ENCODE measurements at places on chromosomes 7 and 10.
A peak's percentile ranks its signal among the peaks of the same experiment; 100 is the strongest.

- peak; percentile 95 for DNase-seq
These were observed 1000.9 kb downstream of the LRMDA start for GRCh38 chr10:76432016-76433012.

GRCh38 chr7:132461032-132461592 lies 115.2 kb downstream of the PLXNA4 start:
- no peak for DNase-seq

DNA sequence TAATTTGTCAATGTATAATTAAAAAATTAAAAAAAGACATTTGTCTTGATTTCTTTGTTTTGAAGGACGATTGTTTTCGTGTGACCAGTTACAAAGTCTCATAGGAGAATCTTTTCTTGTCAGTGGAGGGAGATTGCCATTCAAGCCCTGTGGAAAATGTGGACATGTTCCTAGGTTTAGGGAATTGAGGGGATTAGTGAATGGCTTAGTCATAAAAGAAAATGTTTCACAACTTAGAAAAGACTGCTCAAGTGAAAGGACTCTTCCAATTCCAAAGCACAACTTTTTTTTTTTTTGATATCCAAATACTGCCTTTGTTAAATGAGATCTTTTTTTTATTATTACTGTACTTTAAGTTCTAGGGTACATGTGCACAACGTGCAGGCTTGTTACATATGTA lies 140.7 kb upstream of the HABP2 start:
- DNase-seq, result peak; percentile 22

DNA sequence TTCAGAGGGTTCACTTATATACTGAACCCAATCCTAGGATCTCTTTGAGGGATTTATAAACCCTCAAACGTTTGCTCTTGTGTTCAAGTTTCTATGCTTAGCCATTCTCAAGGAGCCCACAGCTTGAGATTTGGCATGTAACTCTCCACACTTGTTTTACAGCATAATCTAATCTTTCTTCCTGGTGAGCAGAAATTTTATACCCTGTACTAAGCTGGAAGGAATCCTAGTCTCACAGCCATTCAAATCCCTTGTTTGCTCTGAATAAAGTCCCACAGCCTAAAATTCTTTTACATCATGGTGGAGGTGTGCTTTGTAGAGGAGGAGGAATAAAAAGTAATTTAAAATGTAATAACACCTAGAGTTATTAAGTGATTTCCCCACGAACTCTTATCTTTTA lies 5.3 kb upstream of the AGR2 start:
- no peak for DNase-seq

- DNase-seq, result no peak
These were observed 21.3 kb upstream of the AGR2 start for GRCh38 chr7:16826060-16826459.

- DNase-seq, result no peak
These were observed 27.1 kb downstream of the CD36 start for GRCh38 chr7:80665526-80665925.

DNA sequence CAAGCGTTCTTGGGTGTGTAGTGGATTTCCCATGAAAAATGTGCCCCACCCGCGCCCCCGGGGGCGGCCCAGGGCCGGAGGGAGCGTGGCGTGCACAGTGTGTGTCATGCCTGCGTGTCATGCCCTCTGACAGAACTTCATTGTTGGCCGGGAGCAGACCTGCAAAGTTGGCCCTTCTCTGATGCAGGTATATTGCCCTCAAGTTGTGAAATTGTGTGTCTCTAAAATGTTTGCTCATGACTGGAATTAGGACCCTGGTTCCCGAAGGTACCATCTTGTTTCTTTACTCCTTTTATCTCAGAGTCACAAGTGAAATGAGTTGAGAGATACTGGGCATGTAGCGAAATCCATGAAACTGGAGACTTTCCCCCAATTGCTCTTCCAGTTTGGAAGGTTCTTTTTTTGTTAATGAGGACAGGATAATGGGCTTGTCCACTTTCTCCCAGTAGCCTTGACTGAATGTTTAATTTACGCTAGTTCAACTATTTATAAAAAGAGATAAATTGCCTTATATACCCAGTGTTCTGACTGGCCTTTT lies 26.2 kb downstream of the ADK start:
- no peak for DNase-seq

- peak; percentile 93 for DNase-seq
These were observed 142.0 kb upstream of the PRKCQ start for GRCh38 chr10:6721964-6722615.

DNA sequence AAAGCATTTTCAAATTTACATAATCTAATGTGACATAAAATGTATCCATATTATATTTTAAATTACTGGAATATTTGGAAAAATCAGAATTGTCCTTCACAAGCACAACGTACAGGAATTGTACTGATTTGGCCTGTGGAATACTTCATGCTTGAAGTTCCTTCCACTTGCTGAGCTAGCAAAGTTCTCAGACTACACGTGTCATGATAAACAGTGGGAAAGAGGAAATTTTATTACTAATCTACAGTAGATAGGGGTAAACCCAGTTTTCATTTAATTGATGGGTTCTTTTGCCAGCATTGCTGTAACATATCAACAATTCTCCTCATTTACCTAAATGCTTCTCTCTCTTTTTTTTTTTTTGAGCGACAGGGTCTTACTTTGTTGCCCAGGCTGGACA lies 45.6 kb upstream of the FIGNL1 start:
- no peak for DNase-seq

DNA sequence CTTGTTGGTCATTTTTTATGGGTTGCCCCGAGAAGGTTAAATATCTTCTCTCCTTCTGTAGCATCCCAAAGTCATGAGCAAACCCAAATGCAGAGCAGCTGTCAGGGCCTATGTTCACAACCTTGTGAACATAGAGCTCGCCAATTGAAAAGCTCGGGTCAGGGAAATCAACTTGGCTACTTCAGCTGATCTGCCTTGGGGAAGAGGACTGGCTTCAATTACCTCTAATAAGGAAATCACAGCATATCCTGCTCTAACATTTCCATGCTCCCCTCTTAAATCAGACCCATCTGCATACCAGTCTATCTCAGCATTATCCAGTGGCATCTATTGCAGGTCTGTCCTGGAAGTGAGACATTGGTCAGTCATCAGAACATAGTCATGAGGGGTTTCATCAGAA lies 105.6 kb downstream of the ANKRD26 start:
- DNase-seq, result no peak

DNA sequence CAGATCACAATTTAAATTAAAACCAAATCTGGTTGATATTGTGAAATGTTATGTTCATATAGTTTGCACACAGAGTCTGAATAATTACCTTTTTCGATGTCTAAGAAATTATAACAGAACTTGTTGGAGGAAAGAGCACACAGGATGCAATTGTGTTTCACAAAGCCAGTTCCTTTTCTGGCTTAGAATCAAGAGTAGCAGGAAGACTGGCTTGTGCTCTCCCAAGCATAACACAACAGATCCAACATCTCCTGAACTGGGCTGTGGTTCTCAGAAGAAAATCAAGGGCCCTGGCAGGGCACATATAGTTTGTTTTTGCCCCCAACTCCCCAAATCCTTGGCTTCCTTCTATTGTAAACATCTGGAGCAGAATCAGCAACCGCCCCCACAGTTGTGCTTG lies 62.7 kb downstream of the LRRC4 start:
- no peak for DNase-seq

DNA sequence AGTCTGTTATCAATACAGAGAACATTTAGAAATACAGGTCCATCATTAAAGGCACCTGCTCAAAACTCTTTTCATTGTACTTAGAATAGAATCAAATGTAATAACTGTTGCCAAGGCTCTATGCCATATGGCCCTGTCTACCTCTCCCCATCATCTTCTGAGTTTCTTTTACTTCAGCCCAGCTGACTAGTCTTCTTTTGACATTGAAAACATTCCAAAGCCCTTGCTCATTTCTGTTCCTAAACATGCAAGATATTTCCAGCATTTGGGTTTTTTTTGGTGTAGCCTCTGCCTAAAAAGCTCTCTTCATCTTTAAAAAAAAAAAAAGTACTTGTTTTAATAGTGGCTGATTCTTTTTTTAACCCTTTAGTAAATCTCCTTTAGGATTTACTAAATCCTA lies 165.5 kb upstream of the SMIM30 start:
- DNase-seq, result peak; percentile 35

- DNase-seq, result peak; percentile 70
These were observed 58.3 kb downstream of the CDK13 start for GRCh38 chr7:40008223-40008815.

- DNase-seq, result no peak
These were observed 86.5 kb downstream of the RELN start for GRCh38 chr7:103902917-103903316.

GRCh38 chr7:2433713-2434550 lies 30.5 kb downstream of the CHST12 start:
- DNase-seq, result no peak

GRCh38 chr7:94089806-94090205 lies 85.7 kb upstream of the BET1 start:
- no peak for DNase-seq

DNA sequence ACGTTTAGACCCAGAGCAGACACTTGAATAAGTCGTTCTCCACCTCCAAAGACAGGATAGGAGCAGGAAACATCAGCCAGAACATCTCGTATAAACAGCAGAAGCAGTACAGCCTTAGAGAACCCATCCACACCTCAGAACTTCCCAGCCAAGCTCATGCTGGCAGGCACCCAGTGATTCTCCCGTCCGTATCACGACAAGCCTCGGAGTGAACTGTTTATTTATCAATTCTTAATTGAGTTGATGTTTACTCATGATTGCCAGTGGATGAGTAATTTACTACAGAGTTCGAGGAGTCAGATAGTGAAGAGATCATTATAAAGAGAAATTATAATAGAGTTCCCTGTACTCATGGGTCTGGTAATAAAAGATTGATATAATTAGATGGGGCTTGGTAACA lies 811.5 kb downstream of the LRMDA start:
- DNase-seq, result no peak

GRCh38 chr10:77969114-77969513 lies 42.6 kb upstream of the DLG5 start:
- DNase-seq, result no peak

DNA sequence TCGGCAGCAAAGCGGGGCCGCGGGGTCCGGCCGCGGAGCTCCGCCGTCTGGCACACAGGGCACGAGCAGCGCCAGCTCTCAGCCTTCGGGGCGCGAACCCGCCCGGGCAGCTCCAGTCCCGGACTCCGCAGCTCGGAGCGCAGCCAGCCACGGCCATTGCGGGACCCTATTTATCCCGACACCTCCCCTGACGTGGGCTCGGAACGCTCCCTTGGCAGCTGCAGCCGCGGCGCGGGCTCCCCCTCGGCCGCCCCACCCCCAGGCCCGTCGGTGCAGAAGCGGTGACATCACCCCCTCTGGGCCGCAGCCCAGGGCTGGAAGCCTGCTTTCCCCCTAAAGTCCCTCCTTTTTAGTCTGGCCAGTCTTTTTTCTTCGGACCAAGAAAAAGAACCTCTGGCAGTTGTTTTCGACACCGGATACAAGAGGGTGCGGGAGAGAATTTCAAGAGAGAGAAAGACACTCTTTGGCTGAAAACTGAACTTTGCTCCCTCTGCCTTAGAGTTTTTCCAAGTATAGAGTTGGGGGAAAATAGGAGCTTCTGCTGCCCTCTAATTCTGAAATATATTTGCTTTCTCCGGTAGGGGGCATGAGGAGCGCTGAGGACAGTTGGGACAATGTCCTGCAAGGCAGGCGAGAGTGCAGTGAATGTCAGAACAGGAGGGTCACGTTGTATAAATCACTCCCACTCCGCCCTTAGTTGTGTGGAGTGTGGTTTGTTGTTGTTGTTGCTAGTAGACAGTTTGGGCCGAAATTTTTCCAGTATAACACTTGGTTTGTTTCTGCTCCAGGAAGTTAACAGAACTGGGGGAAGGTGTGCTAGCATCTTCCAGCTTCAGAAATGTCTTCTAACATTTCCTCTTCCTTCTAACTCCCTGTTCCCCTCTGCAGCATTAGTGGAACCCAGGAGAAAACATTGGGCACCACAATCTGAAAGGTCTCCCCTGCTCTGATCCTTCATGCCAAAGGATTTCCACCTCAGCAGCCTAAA lies at the start of gene SFRP4:
SFRP4 (minus strand) TSS at position 145 of the 988 bp plus-strand sequence. CDS start 280 bp downstream, outside the sequence.
- peak; percentile 53 for DNase-seq

DNA sequence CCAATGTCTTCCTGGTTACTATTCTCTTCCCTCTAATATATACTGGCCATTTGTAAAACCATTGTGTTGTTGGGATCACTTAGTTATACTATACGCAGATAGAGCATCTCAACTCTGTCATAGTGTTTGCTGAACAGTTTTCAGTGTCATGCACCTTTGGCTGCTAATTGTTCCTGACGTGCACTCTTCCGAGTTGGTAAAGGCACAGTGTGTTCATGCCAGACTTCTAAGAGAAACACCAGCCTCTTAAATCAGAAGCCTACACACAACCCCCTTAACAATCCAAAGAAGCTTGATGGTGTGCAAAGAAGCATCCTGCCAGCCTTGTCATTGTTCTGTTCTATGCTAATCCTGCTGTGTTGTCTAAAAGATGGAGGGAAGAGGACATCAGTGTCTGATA lies 131.1 kb downstream of the MAPK8 start:
- no peak for DNase-seq

DNA sequence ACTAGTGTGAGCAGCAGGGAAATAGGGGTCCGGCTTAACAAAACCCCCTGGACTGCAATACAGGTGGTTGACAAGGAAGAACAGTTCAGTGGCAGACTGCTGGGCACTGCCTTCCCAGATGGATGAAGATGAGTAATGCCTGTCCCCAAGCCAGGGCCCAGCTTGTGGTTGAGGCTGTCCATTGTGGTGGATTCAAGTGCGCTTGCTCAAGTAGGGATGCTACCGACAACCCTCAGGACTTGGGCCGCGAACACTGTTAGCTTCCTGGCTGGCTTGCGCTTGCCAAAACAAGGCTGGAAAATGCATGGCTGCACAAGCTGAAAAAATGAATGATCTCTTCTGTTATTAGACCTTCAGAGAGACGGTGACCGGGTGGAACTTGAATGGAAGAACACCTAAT lies 116.1 kb upstream of the ACBD5 start:
- no peak for DNase-seq

DNA sequence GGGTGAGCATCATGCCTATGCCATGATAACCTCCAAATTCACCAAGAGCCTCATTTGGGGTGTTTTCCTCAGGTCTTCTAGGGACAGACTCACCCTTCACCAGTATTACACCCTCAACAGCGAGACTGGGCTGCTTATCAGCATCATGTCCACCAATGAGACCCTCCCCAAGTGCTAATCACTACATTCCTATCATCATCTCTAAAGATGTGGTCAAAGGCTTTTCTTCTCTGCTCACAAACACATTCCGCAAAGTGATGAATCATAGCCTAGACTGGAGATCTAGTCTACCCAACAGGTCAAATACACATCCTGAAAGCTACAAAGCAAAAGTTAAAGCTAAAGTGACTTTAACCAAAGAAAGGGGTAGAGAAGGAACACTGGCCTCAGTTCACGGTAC lies 75.3 kb upstream of the C7orf33 start:
- no peak for DNase-seq

DNA sequence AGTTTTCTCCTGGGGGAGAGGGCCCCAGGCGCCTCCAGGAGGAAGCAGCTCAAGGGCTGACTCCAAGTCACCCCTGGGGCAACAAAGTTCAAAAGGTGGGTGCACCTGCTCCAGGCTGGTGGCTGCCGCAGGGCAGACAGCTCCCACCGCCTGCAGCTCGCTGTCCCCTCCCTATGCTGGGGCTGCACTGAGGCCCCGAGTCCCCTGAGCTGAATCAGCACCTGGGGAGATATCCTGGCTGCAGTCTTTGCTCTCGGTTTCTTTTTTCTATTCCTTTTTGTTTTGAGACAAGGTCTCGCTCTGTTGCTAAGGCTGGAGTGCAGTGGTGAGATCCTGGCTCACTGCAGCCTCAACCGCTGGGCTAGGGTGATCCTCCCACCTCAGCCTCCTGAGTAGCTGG lies 183.4 kb downstream of the DNAJB6 start:
- DNase-seq, result no peak

- DNase-seq, result peak; percentile 99
These were observed 458.6 kb upstream of the KLF6 start for GRCh38 chr10:4243651-4244050.

All from fibroblast of upper back skin (primary cell).